ENCODE measurements at places on chromosomes 16 and 17. TPM values are rescaled to one million over a fixed set of nuclear protein-coding genes. Genes with fewer than 3 reads are reported as not detected.

DNA sequence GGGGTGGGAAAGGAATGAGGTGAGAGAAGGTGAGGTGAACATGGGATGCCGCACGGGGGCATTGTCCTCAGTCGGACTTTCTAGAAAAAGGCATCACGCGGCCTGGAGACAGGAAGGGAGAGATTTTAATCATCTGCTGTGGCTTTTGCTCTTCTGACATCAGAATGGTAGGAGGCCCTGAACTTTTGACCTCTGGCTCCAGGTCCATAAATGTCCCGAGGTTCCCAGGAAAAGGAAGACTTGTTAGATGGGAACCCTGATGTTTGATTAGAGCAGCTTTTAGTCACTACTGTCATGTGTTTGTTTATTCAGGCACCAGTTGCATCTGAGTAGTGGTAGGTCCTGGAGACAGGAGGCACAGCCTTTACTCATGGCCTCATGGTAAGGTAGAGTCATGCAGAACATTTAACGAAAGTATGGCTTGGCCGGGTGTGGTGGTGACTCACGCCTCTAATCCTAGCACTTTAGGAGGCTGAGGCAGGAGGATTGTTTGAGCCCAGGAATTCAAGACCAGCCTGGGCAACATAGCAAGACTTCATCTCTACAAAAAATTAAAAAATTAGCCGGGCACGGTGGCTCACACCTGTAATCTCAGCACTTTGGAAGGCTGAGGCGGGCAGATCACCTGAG is 203.1 kb downstream of the MSI2 start:
- peak; percentile 86 for DNase-seq

Gene SEC14L5
- total RNA-seq = not detected

DNA sequence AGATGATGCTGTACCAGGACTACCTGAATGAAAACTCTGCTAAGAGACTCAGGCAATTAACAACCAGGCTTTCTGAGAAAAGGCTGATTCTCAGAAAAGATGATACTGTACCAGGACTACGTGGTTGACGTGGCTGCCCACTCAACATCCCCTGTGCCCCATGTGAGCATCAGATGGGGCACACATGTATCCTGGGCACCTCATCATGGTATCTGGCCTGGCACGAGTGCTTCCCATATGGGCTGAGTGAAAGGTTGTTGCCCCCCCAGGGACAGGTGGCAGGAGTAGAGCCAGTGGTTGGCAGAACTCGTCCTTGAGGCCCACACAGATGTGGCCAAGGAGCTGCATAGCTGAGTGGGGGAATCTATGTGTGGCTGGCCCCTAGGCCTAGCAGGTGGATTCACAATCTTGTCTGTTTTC is 3.5 kb upstream of the CES4A start:
- DNase-seq = no peak

DNA sequence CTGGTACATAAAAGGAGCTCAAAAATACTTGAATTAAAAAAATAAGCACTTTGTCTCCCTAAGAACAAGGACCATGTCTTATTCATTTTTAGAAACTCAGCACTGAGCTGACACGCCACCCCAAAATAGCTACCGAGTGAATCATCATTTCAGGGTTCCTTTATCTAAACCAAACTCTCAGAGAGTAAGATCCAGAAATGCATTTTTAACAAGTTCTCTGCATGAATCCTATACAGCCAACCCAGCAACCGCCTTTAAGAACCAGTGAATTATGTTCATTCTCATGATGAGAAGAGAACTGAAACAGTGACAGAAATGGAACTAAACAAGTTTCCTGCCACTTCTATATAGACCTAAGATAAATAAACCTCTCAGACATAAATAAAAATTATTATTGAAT is 8.7 kb downstream of the C16orf87 start:
- no peak for DNase-seq

Gene ZSCAN10
- not detected for total RNA-seq

GRCh38 chr17:36777118-36777517 is 160.2 kb upstream of the LHX1 start:
- no peak for DNase-seq

GRCh38 chr16:63061319-63061718 is 1025.1 kb upstream of the CDH8 start:
- DNase-seq = no peak

DNA sequence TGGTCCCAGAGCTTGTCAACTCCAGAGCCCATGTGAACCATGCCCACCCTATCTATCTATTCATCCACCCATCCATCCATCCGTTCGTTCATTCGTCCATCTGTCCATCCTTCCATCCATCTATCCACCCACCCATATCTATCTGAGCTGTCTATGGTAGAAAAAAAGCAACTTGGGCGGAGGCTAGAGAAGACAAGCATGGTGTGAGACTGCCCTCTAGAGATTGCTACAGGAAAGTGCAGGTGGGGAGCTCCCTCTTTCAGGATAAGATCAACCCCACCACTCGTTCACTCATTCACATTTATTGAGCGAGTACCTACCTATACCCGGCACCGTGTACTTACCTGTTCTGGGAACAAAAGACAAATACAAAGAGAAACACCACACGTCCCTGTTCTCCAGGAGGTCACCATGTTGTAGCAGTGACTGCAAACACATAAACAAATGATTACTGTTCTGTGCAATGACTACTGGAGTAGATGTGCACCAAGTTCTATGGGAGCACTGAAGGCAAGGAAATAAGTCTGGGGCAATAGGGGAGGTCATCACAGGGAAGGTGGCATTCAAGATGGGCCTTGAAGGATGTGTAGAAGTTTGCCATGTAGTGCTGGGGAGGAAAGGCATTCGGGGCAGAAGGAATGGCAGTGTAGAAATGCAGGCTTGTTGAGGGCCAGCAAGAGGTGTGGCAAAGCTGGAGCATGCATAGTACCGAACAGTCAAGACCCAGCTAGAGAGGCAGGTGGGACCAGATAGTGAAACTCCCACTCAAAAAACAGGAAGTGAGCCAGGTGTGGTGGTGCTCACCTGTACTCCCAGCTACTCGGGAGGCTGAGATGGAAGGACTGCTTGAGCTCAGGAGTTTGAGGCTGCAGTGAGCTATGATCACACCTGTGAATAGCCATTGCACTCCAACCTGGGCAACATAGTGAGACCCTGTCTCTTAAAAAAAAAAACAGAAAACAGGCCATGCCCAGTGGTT is 13.4 kb upstream of the ATP5MC1 start:
- peak; percentile 72 for DNase-seq

- no peak for DNase-seq
These were observed 566.2 kb upstream of the ZFHX3 start for GRCh38 chr16:73614131-73614530.

Gene SLC25A11
- 70.8 TPM for total RNA-seq

GRCh38 chr17:82108038-82108437 is 10.0 kb upstream of the FASN start:
- no peak for DNase-seq

Gene SMARCE1
- total RNA-seq = 68.5 TPM

DNA sequence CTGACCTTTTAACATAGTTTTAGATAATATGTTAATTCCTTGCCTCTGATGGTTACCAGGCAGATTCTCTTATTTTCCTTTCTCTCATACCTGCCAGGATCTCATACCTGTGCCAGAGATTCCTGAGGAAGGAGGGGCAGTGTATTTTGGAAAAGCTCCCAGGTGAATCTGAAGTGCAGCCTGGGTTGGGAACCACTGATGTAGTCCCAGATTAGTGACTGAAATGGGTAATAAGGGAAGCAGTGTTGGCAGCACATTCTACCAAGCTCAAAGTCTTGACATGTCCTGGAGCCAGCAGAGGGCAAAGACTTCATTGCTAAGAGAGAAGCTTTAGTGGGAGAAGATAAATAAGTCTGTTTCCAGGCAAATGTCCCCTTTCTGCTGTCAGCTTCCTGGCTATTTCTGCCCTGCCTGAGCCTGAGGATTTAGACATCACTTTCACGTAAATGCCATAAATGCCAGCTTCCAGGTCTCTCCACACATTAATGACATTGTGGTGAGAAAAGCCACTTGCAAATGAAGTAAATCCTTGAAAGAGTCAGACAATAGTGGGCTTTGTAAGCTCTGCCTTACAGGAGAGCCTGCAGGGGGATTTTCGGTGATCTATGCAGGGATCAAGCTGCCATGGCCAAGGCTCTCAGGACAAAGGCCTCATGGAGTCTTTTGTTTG is 40.9 kb upstream of the C16orf78 start:
- no peak for DNase-seq

- DNase-seq = no peak
These were observed 882 bp upstream of the ATP6V0C start for GRCh38 chr16:2512735-2513404.

Gene AARS1
- 70.9 TPM for total RNA-seq

DNA sequence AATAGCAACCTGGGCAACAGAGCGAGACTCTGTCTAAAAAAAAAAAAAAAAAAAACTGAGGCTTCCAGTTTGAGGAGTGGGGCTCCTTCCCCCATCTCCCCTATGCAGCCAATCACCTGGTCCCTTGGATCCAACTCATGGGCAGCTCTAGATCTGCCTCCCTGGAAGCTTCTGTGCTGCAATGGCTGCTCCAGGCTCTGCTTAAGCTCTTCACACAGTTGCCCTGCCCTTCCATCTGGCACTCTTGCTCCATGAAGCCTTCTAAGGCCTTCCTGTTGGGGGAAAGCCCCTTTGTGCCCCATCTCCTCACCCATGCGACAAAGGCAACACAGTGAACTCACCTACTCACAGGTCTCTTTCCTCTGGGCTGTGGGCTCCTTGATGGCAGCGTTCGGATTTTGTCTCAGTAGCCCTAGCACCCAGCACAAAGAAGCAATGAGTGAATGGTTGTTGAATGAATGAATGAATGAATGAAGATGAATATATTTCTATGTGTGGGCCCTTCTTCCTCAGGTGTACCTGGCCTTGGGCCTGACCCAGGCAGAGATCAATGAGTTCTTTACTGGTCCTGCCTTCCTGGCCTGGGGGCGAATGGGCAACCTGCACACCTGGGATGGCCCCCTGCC is 1.9 kb downstream of the NAGLU start:
- DNase-seq = no peak

DNA sequence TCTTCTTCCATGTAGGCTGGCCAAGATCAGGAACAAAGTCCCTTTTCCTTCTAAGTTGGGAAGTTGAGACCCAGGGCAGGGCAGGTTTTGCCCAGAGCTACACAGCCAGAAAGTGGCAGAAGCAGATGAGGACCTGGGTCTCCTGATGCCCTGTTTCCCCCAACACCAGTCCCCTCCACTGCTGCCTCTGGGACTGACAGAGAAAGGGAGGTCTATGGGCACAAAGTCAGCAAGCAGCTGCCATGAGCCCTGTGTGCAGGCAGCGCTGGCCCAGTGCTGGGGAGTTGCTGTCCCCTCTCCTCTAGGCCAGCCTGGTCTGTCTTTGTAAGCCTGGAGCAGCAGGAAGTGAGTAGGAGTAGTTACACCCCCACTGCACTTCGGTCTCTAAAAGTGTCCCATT is 46.9 kb upstream of the NKD1 start:
- no peak for DNase-seq

Gene GPR142
- total RNA-seq = not detected

DNA sequence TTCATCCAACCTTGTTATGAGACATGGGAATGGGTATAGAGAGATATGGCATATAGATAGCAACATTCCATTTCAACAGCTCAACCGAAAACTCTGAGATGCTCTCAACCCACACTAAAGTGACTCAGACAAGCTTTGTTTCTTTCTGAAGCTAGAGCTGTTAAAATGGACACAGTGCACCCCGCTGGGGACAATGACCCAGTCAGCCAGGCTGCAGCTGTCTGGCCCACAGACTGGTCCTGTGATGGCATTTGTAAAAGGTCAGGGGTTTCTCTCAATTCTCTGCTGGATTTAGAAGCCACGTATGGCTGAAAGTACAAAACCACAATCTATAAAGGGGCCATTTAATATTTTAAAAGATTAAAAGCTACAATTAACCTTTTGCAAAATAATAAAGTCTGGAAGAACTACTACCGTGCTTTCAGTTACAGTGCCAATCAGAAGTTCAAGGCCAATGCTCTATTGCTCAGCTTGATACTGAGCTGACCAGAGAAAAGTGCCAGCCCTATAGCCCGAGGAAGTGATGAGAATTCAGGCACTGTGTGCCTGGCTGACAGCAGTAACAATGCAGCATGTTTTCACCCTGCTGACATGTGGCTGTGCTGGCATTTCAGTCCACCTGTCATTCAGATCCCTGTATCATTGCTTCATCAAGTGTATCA is 60.2 kb downstream of the TEX2 start:
- no peak for DNase-seq

GRCh38 chr16:73526011-73526804 is 478.3 kb upstream of the ZFHX3 start:
- DNase-seq = no peak

- DNase-seq = no peak
These were observed 37.8 kb downstream of the SEC14L1 start for GRCh38 chr17:77178563-77178962.

GRCh38 chr17:35080536-35080935 is 17.0 kb upstream of the RFFL start:
- no peak for DNase-seq

Gene CD300E
- not detected for total RNA-seq

- DNase-seq = no peak
These were observed 4.0 kb upstream of the TMEM88 start for GRCh38 chr17:7850701-7851437.

Gene MYOCD
- 4.9 TPM for total RNA-seq

DNA sequence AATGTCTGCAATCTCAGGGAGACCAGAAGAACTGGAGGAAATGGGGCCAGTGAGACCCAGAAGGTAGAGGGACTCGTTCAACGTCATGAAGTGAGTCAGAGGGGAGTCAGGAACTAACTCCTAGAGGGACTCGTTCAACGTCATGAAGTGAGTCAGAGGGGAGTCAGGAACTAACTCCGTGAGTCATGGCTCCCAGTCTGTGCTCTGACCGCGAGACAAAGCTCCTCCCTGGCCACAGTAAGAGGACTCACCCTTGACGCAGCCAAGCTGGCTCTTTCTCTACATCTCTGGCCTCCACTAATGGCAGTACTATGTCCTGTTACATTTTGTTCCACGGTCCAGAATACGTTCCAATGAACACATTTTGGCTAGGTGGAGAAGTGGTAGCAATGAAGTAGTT is 902.5 kb downstream of the KCNJ2 start:
- DNase-seq = peak; percentile 99

- DNase-seq = no peak
These were observed 423.5 kb downstream of the MAF start for GRCh38 chr16:79177018-79177417.

- no peak for DNase-seq
These were observed 11.0 kb downstream of the EFTUD2 start for GRCh38 chr17:44887971-44888954.

Gene CASKIN2
- 5.4 TPM for total RNA-seq

GRCh38 chr16:67284699-67285646 is 5.6 kb downstream of the PLEKHG4 start:
- peak; percentile 49 for DNase-seq

GRCh38 chr16:877242-878071 is 76.9 kb upstream of the GNG13 start:
- DNase-seq = no peak

DNA sequence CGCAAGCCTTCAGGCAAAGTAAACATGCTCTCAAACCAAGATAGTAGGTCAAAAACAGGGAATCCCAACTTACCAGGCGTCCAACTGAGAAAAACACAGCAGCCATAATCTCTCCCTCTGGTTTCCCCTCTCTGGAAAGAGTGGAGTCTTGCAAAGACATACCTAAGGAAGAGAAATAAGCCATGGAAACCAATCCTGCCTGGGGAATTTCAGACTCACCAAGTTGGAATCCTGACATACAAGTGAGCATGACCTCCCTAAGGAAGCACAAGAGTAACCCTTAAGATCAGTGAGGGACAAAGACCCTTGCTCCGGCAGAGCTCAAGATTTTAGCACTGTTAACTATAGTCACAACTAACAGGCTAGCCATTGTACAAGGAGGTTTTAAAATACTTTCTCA is 4.1 kb downstream of the ZNF624 start:
- no peak for DNase-seq

GRCh38 chr16:83891742-83892141 is 7.2 kb upstream of the MLYCD start:
- DNase-seq = no peak

Measured in H4 (cell line).